ENCODE measurements at places on chromosomes 5 and 9.

- no peak for DNase-seq
Observed at GRCh38 chr9:127049044-127049443, 73.4 kb downstream of the ANGPTL2 start.

- no peak for DNase-seq
Observed at GRCh38 chr9:111034170-111034897, 3.9 kb downstream of the LPAR1 start.

GRCh38 chr5:60577116-60577515, 122.8 kb downstream of the DEPDC1B start:
- no peak for DNase-seq

GRCh38 chr9:8734760-8735159, 935.2 kb upstream of the DMAC1 start:
- no peak for DNase-seq

GRCh38 chr5:14928661-14929060, 57.1 kb upstream of the ANKH start:
- DNase-seq, result no peak

All from eye (tissue), 1 donor.